Lung (tissue), 17 donors: ENCODE measurements at places on chromosomes 4 and X. TPM values are rescaled to one million over a fixed set of nuclear protein-coding genes. Genes with fewer than 3 reads are reported as not detected.

CXCR3 gene
- 0.40 TPM for total RNA-seq

LARP7 gene
- 24.9 TPM for total RNA-seq

ARX gene
- total RNA-seq = not detected

SHROOM2 gene
- 15.5 TPM for total RNA-seq

JADE3 gene
- 13.9 TPM for total RNA-seq

RNF175 gene
- total RNA-seq = 1.8 TPM

FRG2 gene
- not detected for total RNA-seq

TNIP3 gene
- 3.4 TPM for total RNA-seq

CT83 gene
- not detected for total RNA-seq

ARHGEF6 gene
- 22.4 TPM for total RNA-seq

MCF2 gene
- 0.14 TPM for total RNA-seq

- H3K4me3 ChIP-seq = peak within 1 kb of the TSS; percentile 55
- H3K27me3 ChIP-seq = peaks cover 27% of the 10 kb centered on the region
- no peaks in the 10 kb centered on the region for H3K36me3 ChIP-seq
- H3K4me1 ChIP-seq = no peaks in the 10 kb centered on the region
- H3K27ac ChIP-seq = peak within 1 kb of the TSS; percentile 91
These were observed at the start of gene LONRF3 for GRCh38 chrX:118974088-118974907. Gene LONRF3 (plus strand): TSS chrX:118974618. CDS start chrX:118974781, 163 bp downstream.

GRCh38 chr4:42101446-42101975 lies 50.9 kb downstream of the BEND4 start:
- H3K36me3 ChIP-seq = no peaks in the 10 kb centered on the region
- no peak overlapping the region for H3K27ac ChIP-seq
- H3K4me1 ChIP-seq = no peaks in the 10 kb centered on the region
- no peaks in the 10 kb centered on the region for H3K27me3 ChIP-seq

- H3K4me1 ChIP-seq = peaks cover 3% of the 10 kb centered on the region
- H3K36me3 ChIP-seq = peaks cover 2% of the 10 kb centered on the region
- DNase-seq = peak; percentile 73
- no peaks in the 10 kb centered on the region for H3K27me3 ChIP-seq
- H3K27ac ChIP-seq = peak overlapping the region; percentile 87
These were observed 543 bp downstream of the NFXL1 start for GRCh38 chr4:47913861-47914219.

- no peak overlapping the region for H3K27ac ChIP-seq
- peaks cover 7% of the 10 kb centered on the region for H3K4me1 ChIP-seq
- no peaks in the 10 kb centered on the region for H3K36me3 ChIP-seq
- H3K4me3 ChIP-seq = no peak overlapping the region
These were observed 591.0 kb downstream of the ANKRD50 start for GRCh38 chr4:124121461-124121971.

- H3K36me3 ChIP-seq = no peaks in the 10 kb centered on the region
- H3K4me3 ChIP-seq = no peak overlapping the region
- peak; percentile 52 for DNase-seq
- no peak overlapping the region for H3K27ac ChIP-seq
These were observed 172.7 kb upstream of the LNX1 start for GRCh38 chr4:53763813-53764597.

- no peaks in the 10 kb centered on the region for H3K27me3 ChIP-seq
- H3K27ac ChIP-seq = no peak overlapping the region
- no peak overlapping the region for H3K4me3 ChIP-seq
- DNase-seq = no peak
- H3K36me3 ChIP-seq = no peaks in the 10 kb centered on the region
These were observed 246.6 kb downstream of the OPHN1 start for GRCh38 chrX:68186552-68187262.

DNA sequence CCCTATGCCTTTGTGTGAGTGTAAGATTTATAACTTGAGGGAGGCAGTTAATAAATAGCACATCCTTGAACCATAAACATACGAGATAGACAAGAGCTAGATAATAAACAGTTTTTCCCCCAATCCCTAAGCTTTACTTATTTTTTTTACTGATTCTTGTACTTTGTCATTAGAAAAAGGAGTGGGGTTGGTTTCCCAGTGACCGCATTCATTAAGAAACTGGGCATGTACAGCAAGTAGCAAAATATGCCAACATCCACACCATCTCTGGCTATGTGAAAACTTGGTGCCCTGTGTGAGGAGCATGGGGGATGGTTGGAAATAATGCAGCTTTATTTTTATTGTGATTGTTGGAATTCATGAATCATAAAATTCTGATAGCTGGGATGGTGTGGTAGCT lies 176.2 kb downstream of the CBR4 start:
- peaks cover 15% of the 10 kb centered on the region for H3K4me1 ChIP-seq
- DNase-seq = no peak
- H3K27me3 ChIP-seq = no peaks in the 10 kb centered on the region

DNA sequence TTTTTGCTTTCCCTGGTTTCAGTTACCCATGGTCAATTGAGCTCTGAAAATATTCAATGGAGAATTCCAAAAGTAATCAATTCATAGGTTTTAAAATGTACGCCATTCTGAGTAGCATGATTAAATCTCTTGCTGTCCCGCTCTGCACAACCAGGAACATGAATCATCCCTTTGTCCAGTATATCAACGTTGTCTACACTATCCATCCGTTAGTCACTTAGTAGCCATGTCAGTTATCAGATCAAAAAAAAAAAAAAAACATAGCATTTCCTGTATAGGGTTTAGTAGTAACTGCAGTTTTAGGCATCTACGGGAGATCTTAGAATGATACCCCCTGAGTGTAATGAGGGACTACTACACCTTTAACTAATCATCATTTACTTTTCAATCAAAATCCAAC lies 15.1 kb downstream of the LAMP2 start:
- DNase-seq = no peak
- H3K4me3 ChIP-seq = no peak overlapping the region
- H3K36me3 ChIP-seq = no peaks in the 10 kb centered on the region
- no peaks in the 10 kb centered on the region for H3K27me3 ChIP-seq
- no peak overlapping the region for H3K27ac ChIP-seq

DNA sequence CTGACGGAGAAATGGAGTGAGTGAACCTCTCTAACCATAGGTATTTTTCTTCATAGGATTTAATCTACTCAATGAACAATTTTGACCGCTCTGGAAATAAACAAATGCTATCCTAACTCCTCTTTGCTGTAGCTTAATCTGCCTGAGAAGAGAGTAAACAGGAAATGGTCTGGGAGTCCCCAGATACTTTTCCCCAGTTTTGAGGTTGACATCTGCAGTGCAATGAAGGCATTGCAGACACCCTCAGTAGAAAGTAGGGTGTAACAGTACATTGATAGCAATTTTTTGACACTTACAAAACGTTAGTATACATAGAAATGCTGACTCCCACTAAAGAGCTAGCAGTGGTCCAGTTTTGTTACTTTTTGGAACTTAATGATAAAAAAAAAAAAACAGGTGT lies 495.9 kb upstream of the FAM241A start:
- no peaks in the 10 kb centered on the region for H3K4me1 ChIP-seq
- H3K4me3 ChIP-seq = no peak overlapping the region
- H3K36me3 ChIP-seq = no peaks in the 10 kb centered on the region
- no peak overlapping the region for H3K27ac ChIP-seq
- DNase-seq = no peak
- no peaks in the 10 kb centered on the region for H3K27me3 ChIP-seq

- no peaks in the 10 kb centered on the region for H3K36me3 ChIP-seq
- no peak overlapping the region for H3K4me3 ChIP-seq
- no peaks in the 10 kb centered on the region for H3K27me3 ChIP-seq
- H3K27ac ChIP-seq = no peak overlapping the region
- H3K4me1 ChIP-seq = no peaks in the 10 kb centered on the region
These were observed 1695.2 kb downstream of the STIM2 start for GRCh38 chr4:28555866-28556265.

- no peaks in the 10 kb centered on the region for H3K36me3 ChIP-seq
- no peak for DNase-seq
- H3K27me3 ChIP-seq = no peaks in the 10 kb centered on the region
- H3K4me1 ChIP-seq = no peaks in the 10 kb centered on the region
These were observed 67.8 kb upstream of the SORBS2 start for GRCh38 chr4:185879666-185880312.

DNA sequence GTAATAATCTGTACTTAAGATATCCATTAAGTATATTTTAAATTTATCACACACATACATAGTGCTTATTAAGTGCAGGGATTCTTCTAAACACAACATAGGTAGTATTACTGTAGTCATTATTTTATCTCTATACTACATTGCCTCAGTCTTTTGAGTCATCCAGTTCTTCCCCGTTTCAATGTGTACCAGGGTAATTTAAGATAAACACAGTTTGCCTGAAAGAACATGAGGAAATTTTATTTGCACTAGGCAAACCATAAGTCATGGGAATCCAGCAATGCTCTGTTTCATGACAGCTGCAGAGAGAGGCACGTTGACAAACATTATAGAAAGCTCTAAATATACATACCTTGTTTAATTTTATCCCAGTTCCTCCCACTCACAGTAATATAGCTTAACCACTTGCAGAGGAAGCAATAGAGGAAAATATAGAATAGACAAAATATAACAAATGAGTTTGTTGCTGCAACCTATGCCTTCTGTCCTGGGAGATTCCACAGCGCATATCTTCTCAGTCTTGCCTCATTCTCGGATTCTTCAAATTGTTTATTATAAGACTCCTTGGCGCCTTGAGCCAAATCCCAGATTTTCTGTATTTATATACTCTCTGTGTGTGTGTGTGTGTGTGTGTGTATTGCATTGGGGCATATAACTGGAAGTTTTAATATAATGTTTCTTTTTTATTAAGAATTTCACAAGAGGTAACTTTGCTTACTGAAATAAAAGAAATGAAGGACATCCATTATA lies 258.6 kb downstream of the FAM133A start:
- H3K27ac ChIP-seq = no peak overlapping the region
- DNase-seq = no peak
- no peaks in the 10 kb centered on the region for H3K4me1 ChIP-seq
- H3K27me3 ChIP-seq = no peaks in the 10 kb centered on the region
- H3K4me3 ChIP-seq = no peak overlapping the region
- no peaks in the 10 kb centered on the region for H3K36me3 ChIP-seq

DNA sequence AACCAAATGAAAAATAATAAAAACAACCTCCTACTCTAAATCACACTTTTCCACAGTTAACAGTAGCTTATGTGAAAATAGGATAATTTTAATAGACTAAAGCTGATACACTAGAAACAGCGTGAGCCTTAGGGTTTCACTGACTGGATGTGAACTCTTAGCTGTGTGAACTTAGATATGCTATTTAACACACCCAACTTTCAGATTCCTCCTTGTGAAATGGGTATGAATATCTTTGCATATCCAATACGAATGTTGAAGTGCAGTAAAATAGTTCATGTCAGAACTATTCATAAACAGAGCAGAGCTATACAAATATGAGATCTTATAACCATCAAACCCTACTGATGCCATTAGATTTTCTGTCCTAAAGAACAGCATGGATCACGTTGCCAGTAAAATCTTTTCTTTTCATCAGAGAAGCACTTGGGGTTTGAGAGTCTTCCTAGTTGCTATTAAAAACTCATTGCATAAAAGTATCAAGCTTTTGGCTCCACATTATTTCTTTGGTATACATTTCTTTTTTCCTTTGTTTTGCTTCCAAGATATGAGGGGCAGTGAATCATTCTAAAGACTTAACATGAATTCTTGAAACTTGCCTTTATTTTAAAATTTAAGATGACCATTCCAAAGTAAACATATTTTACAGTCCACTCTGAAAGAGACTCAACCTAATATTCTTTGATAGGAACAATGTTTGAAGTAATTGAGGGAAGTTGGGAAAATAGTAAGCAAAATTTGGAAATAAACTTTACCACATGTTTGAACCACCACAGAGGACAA lies 102.4 kb downstream of the CPE start:
- no peaks in the 10 kb centered on the region for H3K27me3 ChIP-seq
- H3K4me3 ChIP-seq = no peak overlapping the region
- H3K36me3 ChIP-seq = no peaks in the 10 kb centered on the region
- peaks cover 15% of the 10 kb centered on the region for H3K4me1 ChIP-seq

DNA sequence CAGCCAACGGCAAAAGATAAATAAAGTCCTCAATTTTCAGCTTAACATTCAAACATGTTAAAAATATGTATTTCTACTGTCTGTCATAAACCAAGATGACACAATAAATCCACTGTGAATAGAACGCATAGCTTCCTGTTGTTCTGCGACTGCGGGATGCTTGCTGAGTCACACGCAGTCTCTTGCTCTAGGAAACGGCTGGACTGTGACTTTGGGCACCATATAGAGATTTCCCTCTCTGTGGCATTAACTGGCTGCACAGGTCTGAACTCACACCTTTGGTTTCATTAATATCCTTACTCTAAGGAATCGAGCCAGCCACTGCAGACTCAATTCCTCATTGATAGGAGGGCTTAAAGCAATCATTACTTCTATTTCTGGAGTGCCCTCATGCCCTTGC lies 8.4 kb downstream of the BEND4 start:
- H3K36me3 ChIP-seq = no peaks in the 10 kb centered on the region
- no peak for DNase-seq
- no peaks in the 10 kb centered on the region for H3K4me1 ChIP-seq
- no peak overlapping the region for H3K27ac ChIP-seq
- no peaks in the 10 kb centered on the region for H3K27me3 ChIP-seq

GRCh38 chr4:7192252-7193029 lies at the start of gene SORCS2:
Gene SORCS2 (plus strand): TSS chr4:7192538.
- peak; percentile 81 for DNase-seq
- H3K4me3 ChIP-seq = no peak within 1 kb of the TSS
- no peak within 1 kb of the TSS for H3K27ac ChIP-seq

DNA sequence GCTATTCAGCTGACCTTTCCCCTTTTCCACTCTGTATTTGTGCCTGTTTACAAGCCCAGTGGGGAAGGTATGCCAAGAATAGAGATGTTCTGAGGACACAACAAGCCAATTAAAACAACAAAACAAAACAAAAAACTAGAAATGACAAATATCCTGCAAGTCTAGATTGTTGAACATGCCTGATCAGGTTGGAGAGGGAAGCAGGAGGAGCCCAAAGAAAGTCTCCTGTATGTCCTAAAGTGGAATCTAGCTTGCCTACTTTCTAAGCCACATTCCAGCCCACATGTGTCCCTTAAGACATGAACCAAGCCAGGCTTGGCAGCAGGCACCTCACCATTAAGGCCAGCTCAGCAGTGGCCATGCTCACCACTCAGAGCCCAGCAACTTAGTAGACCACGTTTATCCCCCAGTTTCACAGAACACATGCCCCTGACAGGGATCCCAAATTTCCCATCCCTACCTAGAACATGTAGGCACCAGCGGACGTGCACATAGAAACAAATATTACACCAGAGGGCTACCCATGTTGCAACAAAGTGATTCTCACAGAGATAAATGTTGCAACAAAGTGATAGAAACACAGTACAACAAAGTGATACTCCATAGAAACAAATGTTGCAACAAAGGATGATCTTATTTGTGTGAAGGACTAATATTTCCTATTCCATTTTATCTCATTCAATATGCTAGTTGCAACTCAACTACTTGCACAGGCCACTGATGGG lies 48.3 kb downstream of the CD99L2 start:
- H3K4me3 ChIP-seq = no peak overlapping the region
- H3K27ac ChIP-seq = no peak overlapping the region

- no peaks in the 10 kb centered on the region for H3K36me3 ChIP-seq
- H3K27ac ChIP-seq = no peak overlapping the region
These were observed 76.7 kb downstream of the SLC4A4 start for GRCh38 chr4:71415491-71415890.

DNA sequence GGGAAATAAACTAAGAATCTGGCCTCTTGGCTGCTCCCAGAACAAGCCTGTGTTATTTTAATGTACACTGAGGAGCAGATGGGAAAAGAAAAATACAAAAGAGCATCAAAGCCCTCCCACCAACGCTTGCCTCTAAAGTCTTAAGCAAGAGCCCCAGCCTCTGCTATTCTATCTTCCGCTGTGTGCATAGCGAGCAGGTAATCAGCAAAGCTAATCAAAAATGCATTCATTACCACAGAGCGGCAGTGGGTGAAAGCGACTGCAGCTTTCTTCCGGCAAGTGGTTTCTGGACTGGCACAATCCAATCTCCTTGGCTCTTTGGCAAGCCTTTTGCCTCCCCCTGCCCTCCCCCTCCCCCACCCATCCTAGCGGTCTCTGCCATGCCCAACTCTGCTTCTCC lies 13.5 kb upstream of the GRIA3 start:
- H3K4me3 ChIP-seq = no peak overlapping the region
- peaks cover 2% of the 10 kb centered on the region for H3K27me3 ChIP-seq
- no peaks in the 10 kb centered on the region for H3K36me3 ChIP-seq
